ENCODE measurements at places on chromosomes 5 and 9. TPM values are rescaled to one million over a fixed set of nuclear protein-coding genes. Genes with fewer than 3 reads are reported as not detected.

Gene LMNB1
- 233 TPM for total RNA-seq

Gene NSD1
- 153 TPM for total RNA-seq

Gene IFNK
- total RNA-seq = not detected

DNA sequence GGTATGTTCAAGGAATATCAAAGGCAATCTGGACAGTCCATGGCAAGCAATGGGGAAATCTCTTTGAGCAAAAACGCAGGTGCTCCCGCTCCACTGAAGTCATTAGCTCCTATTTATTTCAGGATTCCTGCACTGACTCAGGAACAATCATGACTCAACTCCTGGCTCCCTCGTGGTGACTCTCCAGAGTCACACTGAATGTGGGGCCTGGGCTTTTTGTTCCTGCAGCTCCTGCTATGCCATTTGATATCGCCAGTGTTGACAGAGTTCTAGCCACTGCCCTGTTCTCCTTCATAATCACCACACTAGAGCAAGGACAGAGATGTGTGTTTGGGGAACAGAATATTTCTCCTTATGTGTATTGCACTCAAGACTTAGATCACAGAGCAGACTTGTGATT, 187.2 kb upstream of the ZNF462 start:
- no peak for DNase-seq

Gene MCIDAS
- 0.20 TPM for total RNA-seq

All from WTC11 (cell line).